HT1080 (cell line): ENCODE measurements at places on chromosomes 11 and 22. TPM values are rescaled to one million over a fixed set of nuclear protein-coding genes. Genes with fewer than 3 reads are reported as not detected.

Gene CCDC73
- 0.03 TPM in 1 of 2 replicates, not detected in the other for total RNA-seq

Gene RIC3
- not detected in 2 replicates for total RNA-seq

Gene NEFH
- total RNA-seq: not detected in 2 replicates

Gene BEST1
- total RNA-seq: not detected in 2 replicates

Gene SCARF2
- total RNA-seq: 46.0 and 50.1 TPM in 2 replicates

Gene MRPL48
- total RNA-seq: 64.8 and 69.1 TPM in 2 replicates

Gene OR5P2
- total RNA-seq: not detected in 2 replicates

Gene PLEKHA7
- total RNA-seq: 0.48 and 1.3 TPM in 2 replicates

Gene YPEL1
- total RNA-seq: 0.17 and 0.21 TPM in 2 replicates

Gene CLDN5
- not detected in 2 replicates for total RNA-seq

Gene OR5T1
- not detected in 2 replicates for total RNA-seq

Gene ABCC8
- not detected in 2 replicates for total RNA-seq

Gene E2F8
- 2.7 and 5.2 TPM in 2 replicates for total RNA-seq

Gene C11orf52
- not detected in 2 replicates for total RNA-seq

Gene OR6M1
- not detected in 2 replicates for total RNA-seq

Gene HTR3B
- total RNA-seq: not detected in 2 replicates

Gene AP1B1
- 88.1 and 116 TPM in 2 replicates for total RNA-seq

Gene GVQW3
- total RNA-seq: 0.97 and 1.1 TPM in 2 replicates

Gene C11orf97
- total RNA-seq: not detected in 2 replicates

Gene APLNR
- not detected in 2 replicates for total RNA-seq

Gene RHOD
- not detected in 2 replicates for total RNA-seq

Gene MISFA
- total RNA-seq: 0.73 TPM in 1 of 2 replicates, not detected in the other

Gene APOL4
- not detected in 2 replicates for total RNA-seq

Gene SCN4B
- total RNA-seq: not detected in 2 replicates

Gene SPINDOC
- 32.8 and 40.6 TPM in 2 replicates for total RNA-seq

Gene FOSL1
- total RNA-seq: 236 and 374 TPM in 2 replicates

Gene SLC7A4
- total RNA-seq: not detected in 2 replicates

Gene C11orf42
- not detected in 2 replicates for total RNA-seq

Gene MRGPRX3
- total RNA-seq: 0.60 and 0.93 TPM in 2 replicates

Gene SPON1
- not detected in 2 replicates for total RNA-seq

Gene OR2AG1
- total RNA-seq: not detected in 2 replicates

Gene SCN3B
- 0.03 and 0.06 TPM in 2 replicates for total RNA-seq

Gene ARHGEF17
- total RNA-seq: 8.2 and 8.8 TPM in 2 replicates

Gene ROBO4
- 21.1 and 25.0 TPM in 2 replicates for total RNA-seq

Gene TEAD1
- total RNA-seq: 60.5 and 74.3 TPM in 2 replicates

Gene OR51G2
- total RNA-seq: not detected in 2 replicates

Gene SLC35E4
- 34.7 and 40.0 TPM in 2 replicates for total RNA-seq

Gene PRODH
- total RNA-seq: 0.03 and 0.06 TPM in 2 replicates

Gene GGTLC3
- total RNA-seq: not detected in 2 replicates

Gene SEPTIN5
- 2.3 and 2.8 TPM in 2 replicates for total RNA-seq

Gene SYCE3
- total RNA-seq: not detected in 2 replicates

Gene SLN
- total RNA-seq: 0.17 TPM in 1 of 2 replicates, not detected in the other

Gene PNPLA3
- total RNA-seq: 1.7 and 4.3 TPM in 2 replicates

Gene XKR3
- total RNA-seq: 0.42 and 0.97 TPM in 2 replicates

Gene FGF3
- total RNA-seq: not detected in 2 replicates

Gene MAPK1
- 84.8 and 113 TPM in 2 replicates for total RNA-seq

Gene MIAT
- total RNA-seq: 0.07 and 0.10 TPM in 2 replicates

Gene MPPED2
- total RNA-seq: not detected in 2 replicates

Gene RCOR2
- total RNA-seq: 0.11 and 0.17 TPM in 2 replicates

Gene GNAZ
- 0.70 and 1.00 TPM in 2 replicates for total RNA-seq

Gene MS4A1
- not detected in 2 replicates for total RNA-seq

Gene FGF19
- not detected in 2 replicates for total RNA-seq

Gene MMP12
- not detected in 2 replicates for total RNA-seq

Gene SMCO4
- 18.8 and 42.6 TPM in 2 replicates for total RNA-seq

Gene CARNS1
- total RNA-seq: 0.13 TPM in 1 of 2 replicates, not detected in the other

Gene TTLL8
- not detected in 2 replicates for total RNA-seq

Gene AIFM3
- 0.63 TPM in 1 of 2 replicates, not detected in the other for total RNA-seq
